Activated CD4-positive, alpha-beta T cell treated with anti-CD3 and anti-CD28 coated beads for 1 hour (primary cell): ENCODE measurements at places on chromosomes 7 and 10.

GRCh38 chr10:11881477-11882417 lies 58.6 kb downstream of the PROSER2 start:
- DNase-seq = no peak

DNA sequence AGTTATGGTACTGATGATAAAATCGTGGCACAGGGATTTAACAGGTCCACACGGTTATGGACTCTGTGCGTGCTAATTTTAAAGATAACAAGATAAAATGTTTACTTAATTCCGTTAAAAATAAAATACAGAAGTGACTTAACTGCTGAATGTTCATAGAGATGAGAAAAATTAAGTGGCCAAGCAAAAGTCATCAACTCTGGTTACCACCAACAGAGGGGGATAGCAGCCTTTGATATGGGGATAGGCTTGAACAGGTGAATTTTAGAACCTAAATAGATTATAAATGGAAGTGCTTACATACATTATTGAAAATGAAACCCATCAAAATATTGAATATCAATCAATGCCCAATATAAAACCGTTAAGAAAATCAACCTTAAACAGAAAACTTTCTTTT lies 245.0 kb downstream of the WDR37 start:
- DNase-seq = no peak

GRCh38 chr7:2099048-2099957 lies 133.4 kb downstream of the MAD1L1 start:
- DNase-seq = peak; percentile 19

- DNase-seq = no peak
These were observed 580.9 kb downstream of the GLRX3 start for GRCh38 chr10:130717083-130717482.

- DNase-seq = no peak
These were observed 80.0 kb downstream of the SHH start for GRCh38 chr7:155732286-155732685.

DNA sequence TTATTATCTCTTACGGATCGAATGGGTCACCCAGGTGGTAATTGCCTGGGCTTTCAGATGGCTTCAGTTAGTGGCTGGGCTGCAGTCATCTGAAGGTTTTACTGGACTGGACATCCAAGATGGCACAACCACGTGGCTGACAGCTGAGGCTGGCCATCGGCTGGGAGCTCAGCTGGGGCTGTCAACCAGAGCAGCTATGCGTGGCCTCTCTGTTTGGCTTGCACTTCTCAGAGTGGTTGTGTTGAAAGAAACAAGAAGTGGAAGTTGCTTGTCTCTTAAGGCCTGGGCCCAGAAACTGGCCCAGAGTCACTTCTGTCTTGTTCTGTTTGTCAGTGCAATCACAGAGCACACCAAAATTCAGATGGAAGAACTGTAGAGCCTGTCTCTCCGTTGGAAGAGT lies 5.7 kb upstream of the GDI2 start:
- no peak for DNase-seq

DNA sequence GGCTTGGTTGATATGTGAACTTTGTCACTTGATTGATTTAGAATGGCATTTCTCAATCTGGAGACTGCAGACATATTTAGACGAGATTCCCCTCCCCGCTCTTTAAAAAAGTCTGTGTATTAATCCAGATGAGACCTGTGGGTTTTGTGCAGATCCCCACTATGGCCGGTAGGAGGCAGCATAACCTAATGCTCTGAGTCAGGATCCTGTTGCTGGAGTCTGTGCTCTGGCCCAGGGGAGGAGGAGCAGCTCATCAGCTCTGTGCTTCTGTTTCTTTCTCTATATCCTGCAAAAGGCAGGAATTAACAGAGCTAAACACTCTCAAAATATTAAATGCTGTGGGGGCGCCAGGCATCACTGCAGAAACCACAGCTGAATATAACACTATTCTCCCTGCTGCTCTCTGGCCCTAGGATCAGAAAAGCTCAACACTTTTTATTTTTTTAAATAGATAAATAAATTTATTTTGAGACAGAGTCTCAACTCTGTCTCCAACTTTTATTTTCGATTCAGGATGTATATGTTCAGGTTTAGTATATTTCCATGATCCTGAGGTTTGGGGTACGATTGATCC lies 23.9 kb upstream of the SEPHS1 start:
- DNase-seq = peak; percentile 46

DNA sequence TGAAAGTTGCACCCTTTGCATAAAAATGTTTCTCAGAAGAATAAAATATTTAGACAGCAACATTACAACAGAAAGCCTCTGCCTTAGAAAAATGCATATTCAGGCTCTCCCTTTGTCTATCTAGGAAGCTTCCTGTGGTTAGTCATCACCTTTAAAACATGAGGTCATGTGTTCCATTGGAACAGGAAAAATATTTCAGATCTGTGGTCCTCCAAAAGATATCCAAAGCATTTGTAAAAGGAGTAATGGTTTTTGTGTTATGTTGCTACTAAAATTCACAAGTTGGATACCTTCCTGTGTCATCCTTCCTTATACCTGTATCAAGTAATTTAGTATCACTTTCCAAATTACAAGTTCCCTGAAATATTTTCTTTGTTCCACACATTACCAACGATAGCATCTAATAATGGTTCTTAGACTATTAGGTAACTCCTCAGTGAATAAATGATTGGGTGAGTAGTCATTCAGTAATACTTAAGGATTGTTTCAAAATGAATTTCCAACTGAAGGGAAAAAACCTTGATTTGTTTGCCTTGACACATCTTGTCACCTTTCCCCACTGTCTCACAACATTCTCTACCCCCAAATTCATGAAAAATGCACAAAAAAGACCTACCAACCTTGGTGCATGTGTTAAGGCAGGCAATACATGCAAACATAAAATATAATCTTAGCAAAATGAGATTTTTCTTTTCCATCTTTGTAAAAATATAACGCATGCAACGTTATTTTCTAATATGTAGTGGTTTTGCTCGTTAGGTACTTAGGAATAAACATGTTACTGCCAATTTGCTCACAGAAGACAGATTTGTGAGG lies 19.7 kb upstream of the RHOBTB1 start:
- DNase-seq = no peak

- DNase-seq = no peak
These were observed 17.2 kb upstream of the PSAP start for GRCh38 chr10:71868192-71868697.

GRCh38 chr10:32413513-32413912 lies 32.4 kb upstream of the CCDC7 start:
- DNase-seq = no peak

GRCh38 chr7:144821067-144821466 lies 14.8 kb downstream of the TPK1 start:
- DNase-seq = no peak

GRCh38 chr7:157750291-157750690 lies 413.5 kb downstream of the DNAJB6 start:
- no peak for DNase-seq

GRCh38 chr7:128938544-128939074 lies 882 bp downstream of the IRF5 start:
- no peak for DNase-seq

GRCh38 chr7:30303312-30304039 lies 19.1 kb downstream of the ZNRF2 start:
- no peak for DNase-seq
